Uterine smooth muscle cell (primary cell): ENCODE measurements at places on chromosomes 4 and X. TPM values are rescaled to one million over a fixed set of nuclear protein-coding genes. Genes with fewer than 3 reads are reported as not detected.

Gene NUP62CL
- 0.11 and 0.25 TPM in 2 replicates for total RNA-seq

Gene NUDT10
- total RNA-seq: 6.2 and 6.3 TPM in 2 replicates

Gene SNCA
- total RNA-seq: 21.2 and 43.2 TPM in 2 replicates

Gene ITM2A
- 0.37 and 0.55 TPM in 2 replicates for total RNA-seq

Gene FAM184B
- total RNA-seq: under 0.01 TPM in 1 of 2 replicates, not detected in the other

Gene PPP1R2C
- total RNA-seq: not detected in 2 replicates

Gene CLDN34
- not detected in 2 replicates for total RNA-seq

Gene SCML1
- 10.2 and 11.8 TPM in 2 replicates for total RNA-seq

Gene FAM9B
- not detected in 2 replicates for total RNA-seq

Gene KLHL13
- total RNA-seq: 6.0 and 8.5 TPM in 2 replicates
